ENCODE measurements at places on chromosomes 6 and 20.
A peak's percentile ranks its signal among the peaks of the same experiment; 100 is the strongest.

DNA sequence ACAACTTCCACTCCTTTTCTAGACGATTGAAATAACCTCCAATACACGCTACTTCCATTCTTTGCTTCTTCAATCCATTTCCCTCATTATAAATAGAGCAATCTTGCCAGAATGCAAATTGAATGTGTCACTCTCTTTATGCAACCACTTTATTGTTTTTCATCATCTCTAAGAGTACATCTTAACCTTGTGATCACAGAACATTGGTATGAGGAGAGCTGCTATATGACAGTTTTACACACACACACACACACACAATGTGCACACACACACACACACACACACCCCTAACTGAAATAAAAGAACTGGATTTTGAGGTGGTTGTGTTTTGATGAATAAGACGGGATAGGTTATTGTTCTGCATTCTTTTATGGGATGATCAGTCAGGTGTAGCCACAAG lies 187.0 kb downstream of the HDGFL1 start:
- no peak for DNase-seq

- DNase-seq = no peak
Measured at GRCh38 chr6:55040102-55040848, 134.0 kb upstream of the HCRTR2 start.

GRCh38 chr6:168061269-168062210 lies 17.5 kb downstream of the FRMD1 start:
- peak; percentile 89 for DNase-seq

DNA sequence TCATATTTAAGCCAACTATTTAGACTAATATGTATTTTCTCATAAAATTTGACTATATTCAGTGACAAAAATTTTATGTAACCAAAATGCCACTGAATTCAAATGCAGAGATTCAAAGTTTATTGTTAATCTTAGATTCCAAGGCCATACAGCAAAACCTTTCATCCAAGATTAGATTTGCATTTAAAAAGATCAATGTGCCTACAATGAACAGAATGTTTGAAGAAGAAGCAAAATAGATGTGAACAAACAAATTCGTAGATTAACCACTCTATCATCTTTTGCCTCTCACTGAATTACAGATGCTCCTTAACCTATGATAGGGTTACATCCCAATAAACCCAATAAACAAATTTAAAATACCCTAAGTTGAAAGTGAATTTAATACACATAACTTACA lies 121.7 kb downstream of the PRKN start:
- no peak for DNase-seq

DNA sequence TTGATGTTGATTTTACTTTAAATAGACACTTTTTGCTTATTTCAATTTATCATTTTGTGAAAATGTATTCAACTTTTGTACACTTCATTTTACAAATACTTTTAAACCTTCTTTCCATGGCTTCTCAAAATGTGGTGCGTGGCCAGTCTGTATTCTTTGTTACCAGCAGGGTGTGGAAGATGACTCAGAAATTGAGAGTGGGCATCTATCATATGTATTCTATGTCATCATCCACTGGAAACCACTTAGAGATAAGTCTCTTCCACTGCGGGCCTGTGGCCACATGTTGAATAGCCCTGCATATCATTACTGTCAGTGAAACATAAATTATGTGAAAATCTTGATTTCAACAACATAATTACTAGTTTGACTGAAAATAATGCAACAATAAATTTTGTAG lies 52.6 kb upstream of the MC3R start:
- no peak for DNase-seq

- DNase-seq = no peak
Measured at GRCh38 chr6:111382476-111383294, 100.3 kb downstream of the REV3L start.

DNA sequence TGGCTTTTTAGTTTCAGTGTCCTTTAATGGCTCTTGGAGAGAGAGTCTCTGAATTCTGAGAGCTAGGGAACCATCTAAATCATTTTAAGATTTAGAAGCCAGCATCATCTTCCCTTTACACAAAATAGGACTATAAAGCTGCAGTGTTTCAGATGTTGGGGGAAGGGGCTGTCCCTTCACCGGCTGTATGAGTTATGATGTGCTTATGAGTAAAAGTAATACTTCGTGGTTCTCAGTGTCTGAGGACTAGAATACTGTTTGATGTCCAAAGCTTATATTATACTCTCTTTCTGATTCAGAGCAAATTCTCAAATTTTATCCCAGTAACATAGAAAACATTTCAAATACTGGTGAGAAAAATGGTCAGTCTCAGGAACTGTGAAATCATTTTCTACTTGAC lies 63.5 kb upstream of the FAM8A1 start:
- DNase-seq = no peak

DNA sequence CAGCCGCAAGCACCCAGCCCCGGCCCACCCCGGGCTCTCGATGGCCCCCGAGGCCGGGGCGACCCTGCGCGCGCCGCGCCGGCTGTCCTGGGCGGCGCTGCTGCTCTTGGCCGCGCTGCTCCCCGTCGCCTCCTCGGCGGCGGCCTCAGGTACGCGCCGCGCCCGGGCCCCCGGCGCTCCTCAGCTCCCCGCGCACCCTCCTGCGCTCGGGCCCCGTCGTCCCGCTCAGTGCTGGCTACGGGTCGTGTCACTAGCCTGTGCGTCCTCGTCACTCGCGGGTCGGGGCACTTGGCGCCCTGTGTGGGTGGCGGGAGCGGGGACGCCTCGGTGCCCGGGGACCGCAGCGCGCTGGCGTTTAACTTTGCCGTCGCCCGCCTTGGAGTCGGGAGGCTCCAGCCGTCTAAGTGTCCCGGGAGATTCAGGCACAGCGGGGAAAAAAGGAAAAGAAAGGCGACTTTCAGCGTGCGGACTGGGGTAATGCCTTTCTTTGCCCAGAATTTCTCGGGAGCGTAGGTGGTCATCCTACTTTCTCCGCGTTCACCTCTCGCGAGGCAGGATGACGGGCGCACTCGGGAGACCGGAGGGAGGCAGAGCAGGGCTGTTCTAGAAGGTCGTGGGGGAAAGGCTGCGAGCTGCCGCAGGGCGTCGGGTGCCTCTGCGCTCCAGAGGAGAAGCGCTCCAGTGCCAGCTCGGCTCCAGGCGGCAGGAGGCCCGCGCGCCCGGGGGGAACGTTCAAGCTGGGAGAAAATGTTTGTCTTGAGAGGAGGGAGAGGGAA lies 545 bp downstream of the FNDC1 start:
- no peak for DNase-seq

DNA sequence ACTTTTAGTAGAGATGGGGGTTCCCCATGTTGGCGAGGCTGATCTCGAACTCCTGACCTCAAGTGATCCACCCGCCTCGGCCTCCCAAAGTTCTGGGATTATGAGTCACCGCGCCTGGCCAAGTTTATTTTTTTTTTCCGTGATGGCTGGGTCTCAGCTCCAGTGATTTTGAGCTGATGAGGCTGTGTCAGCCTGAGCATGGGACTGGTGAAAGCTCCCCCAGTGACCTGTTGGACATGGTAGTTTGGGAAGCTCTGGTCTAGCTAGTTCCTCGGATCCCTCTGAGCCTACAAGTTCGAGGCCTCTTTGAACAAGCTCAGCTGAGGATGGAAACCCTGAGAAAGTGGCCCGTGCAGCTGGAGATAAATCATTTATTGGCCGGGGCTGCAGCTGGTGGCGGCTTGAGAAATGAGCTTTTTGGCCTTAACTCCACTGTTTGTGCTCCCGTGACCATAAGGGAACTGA lies 126.8 kb downstream of the SNX5 start:
- no peak for DNase-seq

DNA sequence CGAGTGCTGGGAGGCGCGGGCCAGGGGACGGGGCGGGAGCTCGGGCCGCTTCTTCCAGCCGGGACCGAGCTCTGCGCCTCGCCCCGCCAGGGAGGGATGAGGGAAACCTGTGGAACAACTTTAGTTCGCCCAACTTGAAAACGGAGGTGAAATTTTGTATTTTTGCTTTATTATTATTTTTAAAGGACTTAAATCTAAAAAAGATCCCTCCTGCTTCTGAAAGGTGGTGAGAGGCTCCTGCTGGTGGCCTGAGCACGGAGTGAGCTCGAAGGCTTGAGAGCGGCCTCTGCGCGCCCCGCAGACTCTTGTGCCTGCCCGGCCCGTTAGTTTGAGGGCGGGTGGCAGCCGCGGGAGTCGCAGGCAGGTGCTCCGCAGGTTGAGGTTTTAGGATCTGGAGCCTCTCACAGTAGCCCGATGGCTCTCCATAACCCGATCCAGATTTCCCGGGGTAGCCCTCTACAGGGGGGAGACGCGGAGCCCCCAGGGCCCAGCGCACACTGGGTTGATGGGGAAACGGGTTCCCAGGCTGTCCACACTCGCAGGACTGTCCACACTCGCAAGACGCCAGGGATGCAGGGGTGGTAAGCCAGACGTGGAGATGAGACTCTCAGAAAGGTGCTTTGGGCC lies 46.2 kb upstream of the SUPT3H start:
- no peak for DNase-seq

DNA sequence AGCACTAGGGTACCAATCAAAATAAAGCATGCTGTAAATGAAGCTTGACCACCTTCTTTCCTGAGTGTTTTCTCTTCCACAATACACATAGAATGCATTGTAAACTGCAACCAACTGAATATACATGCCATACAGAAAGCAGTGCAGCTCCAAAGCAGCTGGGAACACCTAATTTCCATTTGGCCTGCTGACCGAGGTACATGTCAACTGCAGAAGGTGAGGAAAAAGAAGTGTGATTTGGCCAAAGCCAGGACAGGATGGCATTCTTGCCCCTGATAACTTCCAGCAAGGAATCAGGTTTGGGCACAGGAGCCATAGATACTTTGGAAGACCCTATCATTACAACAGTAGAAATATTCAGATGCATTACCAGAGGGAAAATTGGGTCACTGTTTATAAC lies 258.4 kb downstream of the SLC35F1 start:
- DNase-seq = no peak

DNA sequence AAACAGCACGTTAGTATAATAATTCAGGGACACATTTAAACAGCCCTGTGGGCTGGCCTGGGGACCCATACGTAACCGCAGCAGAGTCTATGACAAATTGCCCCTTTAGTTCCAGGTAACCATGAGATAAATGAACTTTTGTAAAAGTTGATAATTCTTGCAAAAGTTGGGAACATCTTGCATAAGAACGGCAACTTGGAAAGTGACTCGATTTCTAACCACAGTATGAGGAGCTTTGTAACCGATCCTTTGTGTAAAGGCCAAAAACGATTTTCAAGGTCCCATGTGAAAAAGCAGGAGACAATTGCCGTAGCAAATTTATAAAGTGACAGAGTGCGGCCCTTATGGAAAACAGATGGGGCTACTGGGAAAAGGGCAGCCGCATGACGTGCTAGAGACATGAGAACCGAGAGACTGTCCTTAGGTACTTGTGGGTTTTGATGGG lies 81.6 kb downstream of the PSMG4 start:
- no peak for DNase-seq

GRCh38 chr6:25017932-25018567 lies 82.3 kb upstream of the RIPOR2 start:
- DNase-seq = peak; percentile 17

GRCh38 chr6:169933251-169933821 lies 181.9 kb downstream of the ERMARD start:
- peak; percentile 52 for DNase-seq

DNA sequence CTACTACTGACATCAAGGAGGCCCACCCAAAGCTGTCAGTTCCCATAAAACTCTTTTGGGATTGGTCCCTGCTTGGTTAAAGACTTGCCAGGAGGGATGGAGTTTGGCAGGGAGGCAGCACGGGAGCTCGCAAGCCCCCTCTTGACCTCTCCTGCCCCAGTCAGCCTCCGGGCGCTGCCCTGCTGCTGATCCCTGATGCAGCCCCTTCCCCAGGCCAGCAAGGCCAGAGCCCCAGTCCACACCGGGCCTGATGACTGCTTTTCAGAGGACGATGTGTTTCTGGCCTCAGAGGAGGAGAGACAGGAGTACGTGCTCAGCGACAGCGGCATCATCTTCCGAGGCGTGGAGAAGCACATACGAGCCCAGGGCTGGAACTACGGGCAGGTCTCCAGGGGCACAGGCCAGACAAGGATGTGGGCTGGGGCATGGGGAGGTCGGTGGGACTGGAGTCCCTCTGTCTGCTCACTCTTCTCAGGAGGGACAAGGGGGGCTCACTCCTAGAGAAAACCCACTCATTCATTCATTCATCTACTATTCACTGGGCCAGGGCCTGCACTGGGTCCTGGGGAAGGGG lies 15.6 kb downstream of the TGM6 start:
- no peak for DNase-seq

DNA sequence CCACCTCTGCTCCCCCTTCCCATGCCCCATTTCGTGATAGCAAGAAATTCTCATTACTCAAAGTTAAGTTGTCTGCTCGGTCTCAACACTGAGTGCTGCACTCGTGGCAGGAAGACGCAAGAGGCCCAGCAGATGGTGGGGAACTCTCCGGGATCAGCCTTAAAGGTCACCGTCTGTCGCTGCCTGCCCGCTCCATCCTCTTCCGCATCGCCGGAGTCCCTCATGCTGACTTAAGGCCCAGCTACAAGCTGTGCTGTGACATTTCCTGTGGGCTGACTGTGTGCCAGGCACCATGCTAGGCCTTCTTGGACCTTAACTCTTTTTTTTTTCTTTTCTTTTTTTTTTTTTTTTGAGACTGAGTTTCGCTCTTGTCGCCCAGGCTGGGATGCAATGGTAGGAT lies 17.8 kb downstream of the GRM4 start:
- no peak for DNase-seq

GRCh38 chr6:167764215-167764614 lies 62.5 kb upstream of the AFDN start:
- no peak for DNase-seq

DNA sequence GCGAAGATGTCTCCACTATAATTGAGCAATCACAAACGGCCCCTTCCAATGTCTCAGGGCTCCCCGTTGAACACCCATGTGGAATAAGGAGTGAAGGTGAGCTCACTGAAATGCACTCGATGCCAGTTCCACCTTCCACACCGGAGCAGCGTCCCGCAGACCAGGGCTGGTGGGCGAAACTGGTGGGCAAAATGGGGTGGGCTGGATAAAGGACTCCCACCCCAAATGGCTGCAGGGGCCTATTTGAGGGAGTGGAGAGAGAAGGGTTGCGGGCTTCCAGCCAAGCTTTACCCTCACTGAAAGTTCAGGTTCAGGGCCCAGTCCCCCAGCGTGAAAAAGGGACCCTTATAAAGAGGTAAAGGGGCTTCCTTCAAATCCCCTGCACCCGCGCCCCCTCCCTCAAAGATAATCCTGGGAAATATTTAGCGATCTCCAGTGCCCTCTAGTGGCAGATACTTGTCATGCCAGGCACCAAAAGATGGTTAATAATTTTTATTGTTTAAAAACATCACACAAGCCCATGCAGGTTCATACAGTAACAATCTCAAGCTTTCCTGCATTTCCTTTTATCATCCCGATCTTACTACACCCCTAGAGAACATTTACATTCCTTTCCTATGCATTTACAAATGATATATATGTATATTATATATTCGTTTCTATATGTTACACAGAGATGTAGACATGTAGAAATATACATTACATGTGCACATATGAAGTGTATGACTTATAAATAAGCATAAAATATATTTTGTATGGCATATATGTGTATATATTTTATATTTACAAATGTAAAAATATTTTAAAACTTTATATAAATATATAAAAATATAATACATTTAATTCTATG lies 58.2 kb upstream of the NKX2-2 start:
- peak; percentile 48 for DNase-seq

- DNase-seq = peak; percentile 88
Measured at GRCh38 chr6:135183002-135183531, 2.0 kb downstream of the MYB start.
